Vagina (tissue), 2 donors: ENCODE measurements at places on chromosomes 7 and 10.

- H3K27ac ChIP-seq: no peak overlapping the region
- no peaks in the 10 kb centered on the region for H3K36me3 ChIP-seq
- no peaks in the 10 kb centered on the region for H3K27me3 ChIP-seq
- no peak overlapping the region for H3K4me3 ChIP-seq
These were observed 1284.1 kb upstream of the AUTS2 start for GRCh38 chr7:68314208-68314607.

GRCh38 chr7:121366852-121367431, 29.2 kb downstream of the FAM3C start:
- H3K27me3 ChIP-seq: no peaks in the 10 kb centered on the region
- H3K4me3 ChIP-seq: no peak overlapping the region
- H3K27ac ChIP-seq: no peak overlapping the region

DNA sequence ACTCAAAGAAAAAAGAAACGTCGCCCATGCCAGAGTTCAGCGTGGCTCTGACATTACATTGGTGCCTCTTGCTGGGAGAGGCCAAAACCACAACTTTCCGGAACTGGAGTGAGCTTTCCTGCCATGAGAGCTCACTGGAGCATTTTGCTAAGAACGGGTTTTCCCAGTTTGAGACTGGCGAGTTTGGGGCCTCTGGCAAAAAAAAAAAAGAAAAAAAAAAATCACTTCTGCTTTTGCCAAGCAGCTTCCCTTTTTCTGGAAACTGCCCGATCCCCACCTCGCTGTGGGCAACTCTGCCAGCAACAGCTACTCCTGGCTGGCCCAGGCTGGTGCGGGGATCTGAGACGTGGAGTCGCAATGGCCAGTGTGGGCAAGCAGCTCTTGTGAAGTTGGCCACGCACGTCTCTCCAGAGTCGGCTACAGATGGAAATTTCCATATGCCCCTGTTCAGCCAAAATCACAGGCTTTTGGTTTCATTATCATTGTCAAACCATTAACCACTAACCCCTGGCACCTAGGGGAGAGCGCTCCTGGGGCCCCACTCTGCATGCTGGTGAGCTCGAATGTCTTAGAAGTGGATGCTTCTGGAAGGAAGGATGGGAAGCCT, 25.7 kb downstream of the PRKAG2 start:
- no peak for DNase-seq
- peak overlapping the region; percentile 35 for H3K27ac ChIP-seq
- no peaks in the 10 kb centered on the region for H3K36me3 ChIP-seq
- H3K4me3 ChIP-seq: no peak overlapping the region

DNA sequence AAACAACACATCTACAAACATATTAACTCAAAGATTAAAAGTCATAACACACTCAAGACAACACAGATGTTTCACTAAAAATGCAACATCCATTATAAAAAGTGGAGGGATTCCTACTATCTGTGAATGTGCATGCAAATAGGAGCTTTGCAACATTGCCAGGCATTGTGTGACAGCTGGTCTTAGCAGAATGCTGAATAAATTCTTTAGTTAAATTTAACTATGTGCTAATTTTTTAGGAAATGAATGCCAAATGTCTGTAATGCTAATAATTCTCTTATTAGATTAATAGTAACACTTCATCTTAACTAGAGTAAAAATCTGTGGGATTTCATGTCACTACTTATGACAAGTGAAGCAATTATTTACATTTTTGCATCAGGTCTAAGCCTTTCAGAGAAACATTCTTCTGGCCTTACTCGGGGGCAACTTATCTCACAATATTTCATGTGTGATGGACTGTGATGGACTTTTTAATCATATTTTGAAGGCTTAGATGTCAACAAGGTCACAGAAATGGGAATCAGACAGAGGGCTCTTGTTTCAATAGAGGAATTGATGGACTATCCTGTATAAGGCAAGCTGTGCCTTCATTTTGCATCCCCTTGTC, 524.6 kb upstream of the KCND2 start:
- no peaks in the 10 kb centered on the region for H3K27me3 ChIP-seq
- no peaks in the 10 kb centered on the region for H3K36me3 ChIP-seq
- no peak for DNase-seq
- H3K27ac ChIP-seq: no peak overlapping the region

DNA sequence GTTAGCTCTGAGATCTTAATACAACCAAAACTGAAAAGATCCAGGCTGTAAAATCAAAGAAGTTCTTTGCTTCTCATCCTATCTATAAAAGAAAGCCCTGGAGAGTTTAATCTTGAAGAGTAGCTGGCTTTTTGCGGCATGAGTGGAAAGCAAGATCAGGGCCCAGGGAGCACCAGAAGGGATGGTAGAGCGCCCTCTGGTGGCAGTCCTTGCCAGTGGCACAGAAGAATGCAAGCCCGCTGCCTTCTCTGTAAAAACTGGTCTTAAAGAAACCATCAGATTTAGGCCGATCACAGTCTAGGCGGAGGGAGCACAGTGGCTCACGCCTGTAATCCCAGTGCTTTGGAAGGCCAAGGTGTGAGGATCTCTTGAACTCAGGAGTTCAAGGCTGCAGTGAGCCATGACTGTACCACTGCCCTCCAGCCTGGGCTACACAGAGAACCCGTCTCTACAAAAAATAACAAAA, 35.6 kb downstream of the CPN1 start:
- no peaks in the 10 kb centered on the region for H3K27me3 ChIP-seq
- H3K36me3 ChIP-seq: no peaks in the 10 kb centered on the region
- peak overlapping the region; percentile 77 for H3K27ac ChIP-seq
- peaks cover 46% of the 10 kb centered on the region for H3K4me1 ChIP-seq
- DNase-seq: no peak
- no peak overlapping the region for H3K4me3 ChIP-seq

DNA sequence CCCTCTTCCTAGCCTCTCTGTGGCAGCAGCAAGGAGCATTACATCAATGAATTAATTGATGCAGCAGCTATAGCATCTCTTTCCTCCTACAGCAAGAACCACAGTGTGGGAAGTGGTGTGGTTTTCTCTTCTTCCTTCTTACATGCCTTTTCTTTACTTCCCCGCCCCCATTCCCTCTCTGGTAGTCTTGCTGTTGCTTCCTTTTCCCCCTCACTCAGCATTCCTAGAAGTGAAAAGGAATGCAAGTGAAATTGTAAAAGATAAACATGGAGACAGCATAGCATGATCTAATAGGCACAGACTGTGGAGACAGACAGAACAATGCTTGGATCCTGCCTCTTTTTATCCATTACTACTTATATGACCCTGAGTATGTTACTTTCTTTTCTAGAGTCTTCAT, 370.5 kb upstream of the BMPER start:
- no peaks in the 10 kb centered on the region for H3K27me3 ChIP-seq
- no peaks in the 10 kb centered on the region for H3K36me3 ChIP-seq
- no peak for DNase-seq
- H3K4me1 ChIP-seq: no peaks in the 10 kb centered on the region

GRCh38 chr10:93553482-93554315, 12.8 kb upstream of the FFAR4 start:
- H3K36me3 ChIP-seq: no peaks in the 10 kb centered on the region
- no peak overlapping the region for H3K4me3 ChIP-seq
- H3K27ac ChIP-seq: no peak overlapping the region
- H3K4me1 ChIP-seq: no peaks in the 10 kb centered on the region
- no peaks in the 10 kb centered on the region for H3K27me3 ChIP-seq

- no peaks in the 10 kb centered on the region for H3K4me1 ChIP-seq
- DNase-seq: no peak
- no peak overlapping the region for H3K4me3 ChIP-seq
- no peaks in the 10 kb centered on the region for H3K27me3 ChIP-seq
These were observed 39.9 kb downstream of the RAMP3 start for GRCh38 chr7:45197461-45197860.

- no peaks in the 10 kb centered on the region for H3K27me3 ChIP-seq
- H3K27ac ChIP-seq: no peak overlapping the region
- H3K36me3 ChIP-seq: no peaks in the 10 kb centered on the region
- DNase-seq: no peak
These were observed 177.8 kb downstream of the NSUN6 start for GRCh38 chr10:18473424-18474117.

DNA sequence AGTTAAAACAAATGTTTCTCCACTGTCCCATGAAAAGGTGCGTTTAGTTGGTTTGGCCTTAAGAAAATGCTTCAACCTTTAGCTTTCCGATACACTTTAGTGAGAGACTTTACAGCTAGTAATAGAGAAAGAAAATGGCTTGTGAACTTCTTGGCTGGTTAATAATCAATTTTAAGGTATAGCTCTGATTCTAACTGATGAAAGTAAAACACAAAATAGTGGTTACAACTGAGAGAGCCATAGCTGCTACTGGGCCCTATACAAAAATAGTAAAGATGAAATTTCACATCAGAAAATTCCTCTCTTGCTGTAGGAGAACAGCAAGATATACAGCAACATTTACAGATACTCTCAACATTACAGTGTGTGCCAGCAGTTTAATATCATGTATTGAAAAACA, 371.4 kb downstream of the PHTF2 start:
- no peak for DNase-seq
- H3K27me3 ChIP-seq: no peaks in the 10 kb centered on the region
- peaks cover 6% of the 10 kb centered on the region for H3K4me1 ChIP-seq
- H3K4me3 ChIP-seq: no peak overlapping the region
- H3K36me3 ChIP-seq: no peaks in the 10 kb centered on the region

GRCh38 chr10:30553626-30554439, 75.7 kb downstream of the LYZL2 start:
- peaks cover 10% of the 10 kb centered on the region for H3K4me1 ChIP-seq
- H3K4me3 ChIP-seq: peak overlapping the region; percentile 29
- no peaks in the 10 kb centered on the region for H3K36me3 ChIP-seq
- no peaks in the 10 kb centered on the region for H3K27me3 ChIP-seq

- H3K4me1 ChIP-seq: peaks cover 57% of the 10 kb centered on the region
- peak within 1 kb of the TSS; percentile 94 for H3K27ac ChIP-seq
- no peaks in the 10 kb centered on the region for H3K36me3 ChIP-seq
These were observed at the start of gene UBTD1 for GRCh38 chr10:97498841-97499560. Gene UBTD1, plus strand, starts transcription at chr10:97498924. Its CDS starts 280 bp downstream, at chr10:97499204.

DNA sequence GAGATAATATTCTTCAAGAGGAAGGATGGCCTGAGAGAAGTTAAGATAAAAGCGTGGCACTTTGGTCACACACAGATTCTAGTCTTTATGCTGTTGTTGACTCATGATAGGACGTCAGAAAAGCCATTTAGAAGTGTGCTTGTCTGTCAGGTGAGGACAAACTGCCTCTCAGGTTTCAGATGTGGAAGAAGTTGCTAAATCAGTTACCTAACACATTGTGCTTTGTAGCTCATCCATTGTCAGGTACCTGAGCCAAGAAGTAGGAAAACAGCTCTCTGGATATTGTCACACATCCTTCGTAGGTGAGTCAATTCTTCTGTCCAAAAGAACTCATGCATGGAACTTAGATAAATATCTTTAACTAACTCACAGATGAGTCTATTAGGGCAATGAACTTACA, 49.5 kb upstream of the PHYHIPL start:
- no peaks in the 10 kb centered on the region for H3K36me3 ChIP-seq
- DNase-seq: no peak
- H3K27ac ChIP-seq: no peak overlapping the region
- H3K4me3 ChIP-seq: no peak overlapping the region
- H3K4me1 ChIP-seq: no peaks in the 10 kb centered on the region

- no peaks in the 10 kb centered on the region for H3K36me3 ChIP-seq
- H3K27ac ChIP-seq: peak overlapping the region; percentile 94
- no peak overlapping the region for H3K4me3 ChIP-seq
- no peak for DNase-seq
- no peaks in the 10 kb centered on the region for H3K27me3 ChIP-seq
These were observed 172.7 kb downstream of the NEURL1 start for GRCh38 chr10:103666087-103666761.

DNA sequence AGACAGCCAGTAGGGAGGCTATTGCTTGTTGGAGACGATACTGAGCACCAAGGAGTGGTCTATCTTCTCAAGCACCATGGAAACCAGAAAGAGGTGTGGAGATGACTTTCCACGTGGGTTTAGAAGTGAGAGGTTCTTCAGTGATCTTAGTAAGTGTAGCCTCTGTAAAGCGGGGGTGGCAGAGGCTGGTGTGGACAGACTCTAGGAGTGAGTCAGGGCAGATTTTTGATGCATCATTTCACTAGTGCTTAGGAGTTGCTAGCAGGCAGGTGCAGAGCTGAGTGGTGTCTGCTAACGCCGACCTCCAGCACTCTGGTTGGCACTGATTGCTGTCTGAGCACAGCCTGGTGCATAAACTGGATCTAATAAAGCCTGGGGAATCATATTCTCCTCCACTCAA, 78.4 kb upstream of the ADO start:
- H3K27ac ChIP-seq: no peak overlapping the region
- H3K36me3 ChIP-seq: no peaks in the 10 kb centered on the region
- H3K27me3 ChIP-seq: no peaks in the 10 kb centered on the region
- no peak overlapping the region for H3K4me3 ChIP-seq
- H3K4me1 ChIP-seq: no peaks in the 10 kb centered on the region
- no peak for DNase-seq

- no peak overlapping the region for H3K4me3 ChIP-seq
- DNase-seq: no peak
- no peaks in the 10 kb centered on the region for H3K27me3 ChIP-seq
- H3K4me1 ChIP-seq: no peaks in the 10 kb centered on the region
- H3K27ac ChIP-seq: no peak overlapping the region
- no peaks in the 10 kb centered on the region for H3K36me3 ChIP-seq
These were observed 29.9 kb upstream of the RAPGEF5 start for GRCh38 chr7:22386865-22387264.

- H3K27me3 ChIP-seq: no peaks in the 10 kb centered on the region
- no peak overlapping the region for H3K4me3 ChIP-seq
- H3K36me3 ChIP-seq: no peaks in the 10 kb centered on the region
- H3K27ac ChIP-seq: no peak overlapping the region
These were observed 35.3 kb downstream of the COG5 start for GRCh38 chr7:107528461-107528860.

DNA sequence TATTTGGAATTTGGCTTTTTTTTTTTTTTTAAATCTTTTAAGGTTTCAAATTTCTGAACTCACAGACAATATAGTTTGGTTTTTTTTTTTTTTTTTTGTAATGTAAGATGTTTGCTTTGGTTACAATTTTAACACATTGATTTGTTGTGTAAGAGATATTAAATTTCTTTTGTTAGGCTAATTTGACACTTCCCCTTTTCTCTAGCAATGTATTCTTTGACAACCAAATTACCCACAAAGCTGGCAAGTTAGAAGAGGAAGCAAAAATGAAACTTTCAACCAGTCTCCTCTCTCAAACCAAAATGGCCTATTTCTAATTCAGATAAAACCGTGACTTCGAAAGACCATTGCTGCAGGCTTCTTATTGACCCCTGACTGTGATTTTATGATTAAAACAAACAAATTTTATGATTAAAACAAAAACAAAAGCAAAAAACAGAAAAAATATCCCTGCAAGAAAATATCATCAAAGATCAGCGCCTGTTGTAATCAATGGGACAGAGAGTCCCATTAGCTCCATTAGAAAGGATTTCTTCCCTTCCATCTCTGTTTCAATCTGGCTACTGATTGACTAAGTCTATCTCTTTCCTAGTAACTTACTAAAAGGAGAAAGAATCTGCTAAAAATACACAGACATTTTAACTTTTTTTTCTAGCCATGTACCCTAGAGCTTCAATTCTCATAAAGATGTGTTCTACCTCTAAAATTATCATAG, 489.2 kb downstream of the MDFIC start:
- H3K4me1 ChIP-seq: no peaks in the 10 kb centered on the region
- H3K27ac ChIP-seq: no peak overlapping the region
- DNase-seq: no peak
- no peaks in the 10 kb centered on the region for H3K27me3 ChIP-seq
- no peaks in the 10 kb centered on the region for H3K36me3 ChIP-seq
- no peak overlapping the region for H3K4me3 ChIP-seq
